ENCODE measurements at places on chromosomes 13 and 19.

- DNase-seq = no peak
Observed at GRCh38 chr13:27911521-27911920, 8.3 kb upstream of the PDX1 start.

DNA sequence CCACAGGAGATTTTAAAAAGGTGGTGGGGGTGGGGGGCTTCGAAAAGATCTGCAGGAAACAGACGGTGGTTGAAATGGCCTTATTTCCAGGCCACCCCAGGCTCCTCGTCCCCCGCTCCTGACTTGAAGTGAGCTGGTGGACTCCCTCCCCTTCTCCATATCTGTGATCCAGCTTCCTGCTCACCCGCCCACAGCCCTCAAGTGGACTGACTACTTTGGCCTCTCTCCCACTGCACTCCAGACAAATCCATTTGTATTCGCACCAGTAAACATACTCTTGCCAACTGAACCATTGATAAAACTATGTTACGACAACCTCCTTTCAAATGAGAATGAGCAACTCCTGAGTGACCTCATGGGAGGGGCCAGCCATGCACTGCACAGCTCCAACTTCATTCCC is 259.5 kb downstream of the COL4A1 start:
- peak; percentile 97 for DNase-seq

DNA sequence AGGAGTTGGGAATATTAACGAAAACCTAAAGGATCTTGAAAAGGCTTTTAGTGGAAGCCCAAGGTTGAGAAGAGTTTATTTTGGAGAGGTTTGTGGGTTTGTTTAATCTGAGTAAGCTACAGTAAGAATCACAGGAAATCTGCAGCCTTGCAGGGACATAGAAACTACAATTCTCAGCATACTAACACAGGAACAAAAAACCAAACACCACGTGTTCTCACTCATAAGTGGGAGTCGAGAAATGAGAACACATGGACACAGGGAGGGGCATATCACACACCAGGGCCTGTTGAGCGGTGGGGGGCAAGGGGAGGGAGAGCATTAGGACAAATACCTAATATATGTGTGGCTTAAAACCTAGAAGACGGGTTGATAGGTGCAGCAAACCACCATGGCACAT is 8.7 kb upstream of the SIAH3 start:
- no peak for DNase-seq

DNA sequence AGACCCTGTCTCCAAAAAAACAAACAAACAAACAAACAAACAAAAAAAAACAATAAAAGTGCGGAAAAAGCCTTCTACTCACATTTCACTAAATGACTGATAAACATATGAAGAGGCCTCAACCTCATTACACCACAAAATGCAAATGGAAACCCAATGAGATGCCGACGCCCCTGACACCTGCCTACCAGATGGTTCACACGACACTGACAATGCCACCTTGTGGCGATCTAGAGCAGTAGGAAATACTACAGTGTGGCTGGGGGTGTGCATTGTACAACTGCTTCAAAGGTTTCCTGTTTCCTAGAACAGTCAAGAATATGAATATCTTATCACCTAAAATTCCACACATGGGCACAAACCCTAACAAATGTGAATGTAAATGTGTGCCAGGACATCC is 14.0 kb downstream of the SCGB2B2 start:
- peak; percentile 6 for DNase-seq

DNA sequence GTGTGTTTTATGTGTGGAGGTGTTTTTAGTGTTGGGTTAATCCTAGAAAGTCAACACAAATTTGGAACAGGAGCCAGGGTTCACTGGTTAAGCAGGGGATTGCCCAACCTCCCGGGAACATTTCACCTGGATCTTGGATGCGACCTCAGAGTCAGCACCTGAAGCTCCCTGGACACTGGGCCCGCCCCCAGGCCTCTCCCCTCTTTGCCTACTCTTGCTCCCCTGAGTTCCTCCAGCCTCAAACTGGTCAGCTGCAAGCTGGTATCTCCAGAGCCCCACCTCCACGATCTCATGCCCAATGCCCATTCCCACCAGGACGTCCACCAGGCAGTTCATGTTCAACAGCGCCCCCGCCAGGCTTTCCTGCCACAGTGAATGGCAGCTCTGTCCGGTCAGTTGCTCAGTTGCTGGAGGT is 9.7 kb downstream of the HSD17B14 start:
- no peak for DNase-seq

All from NCI-H1092 (cell line).